Adrenal gland (tissue), 19 donors: ENCODE measurements at places on chromosomes 4 and X. TPM values are rescaled to one million over a fixed set of nuclear protein-coding genes. Genes with fewer than 3 reads are reported as not detected.
A peak's percentile ranks its signal among the peaks of the same experiment; 100 is the strongest.

DNA sequence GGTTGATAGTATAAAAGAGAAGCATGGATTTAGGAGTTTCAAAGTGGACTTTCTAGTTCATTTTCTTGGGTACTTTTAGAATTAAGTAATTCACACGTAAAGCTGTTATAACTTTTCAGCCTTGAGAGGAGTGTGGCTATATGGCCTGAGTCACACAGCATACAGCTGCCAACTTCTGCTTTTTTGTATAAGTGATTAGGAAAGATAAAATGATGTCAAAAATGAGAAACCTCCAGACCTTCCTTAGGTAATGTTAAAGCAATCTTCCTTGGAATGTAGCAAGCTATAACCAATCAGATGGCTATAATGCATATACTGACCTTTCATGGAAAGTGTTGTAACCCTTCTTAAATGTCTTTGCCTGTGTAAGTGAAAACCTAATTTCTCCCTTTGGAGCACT lies 39.2 kb downstream of the RAB40AL start:
- no peak for DNase-seq

DNA sequence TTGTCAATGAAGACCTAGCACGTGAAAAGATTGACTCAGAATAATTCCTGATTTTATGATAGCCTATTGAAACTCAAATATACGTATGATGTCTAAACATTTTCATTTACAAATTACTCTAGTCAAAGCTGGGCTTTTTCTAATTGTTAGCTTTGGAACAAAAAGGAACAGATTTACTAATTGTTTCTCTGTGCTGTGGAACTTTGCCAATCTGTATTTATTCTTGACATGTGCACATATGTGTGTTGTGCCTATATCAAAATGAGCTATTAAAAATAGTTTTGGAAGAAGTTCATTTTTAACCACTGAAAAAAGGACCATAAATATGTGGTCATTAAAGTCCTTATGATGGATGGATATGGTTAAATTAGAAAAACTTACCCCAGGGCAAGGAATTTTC lies 85.4 kb upstream of the PACRGL start:
- DNase-seq: no peak

GRCh38 chrX:115957862-115958490 lies 212.6 kb upstream of the AGTR2 start:
- DNase-seq: no peak

The CDX4 gene
- total RNA-seq: not detected

The ASB12 gene
- not detected for total RNA-seq

DNA sequence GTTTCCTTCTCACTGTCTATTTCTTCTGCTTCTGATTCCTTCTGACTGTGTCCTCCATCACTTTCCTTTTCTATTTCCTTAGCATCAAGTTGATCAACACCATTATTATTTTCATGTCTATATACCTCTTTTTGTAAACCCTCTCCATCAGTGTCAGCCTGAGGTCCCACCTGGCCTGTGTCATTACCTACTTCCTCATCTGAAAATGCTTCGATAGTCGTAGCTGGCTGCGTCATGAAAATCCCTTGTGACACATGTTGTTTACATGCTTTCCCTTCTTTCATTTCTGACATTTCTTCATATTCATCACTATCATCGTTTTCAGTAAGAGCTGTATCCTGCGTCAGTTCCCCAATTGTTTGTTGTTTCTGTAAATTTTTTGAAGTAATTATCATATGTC lies 39.6 kb downstream of the RPGR start:
- DNase-seq: no peak

GRCh38 chrX:78514852-78515251 lies 144.3 kb downstream of the RTL3 start:
- DNase-seq: no peak

GRCh38 chr4:142801966-142802365 lies 44.1 kb downstream of the INPP4B start:
- no peak for DNase-seq

DNA sequence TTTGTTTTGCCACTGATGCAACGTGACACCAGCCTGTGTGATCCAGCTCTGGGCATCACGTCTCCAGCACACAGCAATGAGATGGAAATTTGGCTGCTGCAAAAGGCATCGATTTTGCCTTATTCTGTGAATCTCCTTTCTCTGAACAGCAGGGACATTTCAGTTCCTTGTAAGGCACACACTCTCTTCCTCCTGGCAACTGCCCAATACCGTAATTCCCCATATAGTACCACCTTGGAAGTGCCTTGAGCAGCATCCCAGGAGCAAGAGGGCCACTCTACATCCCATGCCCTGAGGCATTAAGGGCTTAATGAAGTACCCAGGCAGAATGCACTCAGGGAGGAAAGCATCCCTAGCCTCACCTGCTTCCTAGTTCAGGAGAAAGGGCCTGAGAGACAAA lies 10.5 kb upstream of the MAMLD1 start:
- DNase-seq: no peak

GRCh38 chrX:129058405-129058804 lies 464.9 kb downstream of the SMARCA1 start:
- no peak for DNase-seq

The CXCL9 gene
- not detected for total RNA-seq

GRCh38 chrX:151402719-151403390 lies 5.8 kb downstream of the VMA21 start:
- peak; percentile 77 for DNase-seq

The IL21 gene
- not detected for total RNA-seq

The CD99 gene
- total RNA-seq: 89.4 TPM

DNA sequence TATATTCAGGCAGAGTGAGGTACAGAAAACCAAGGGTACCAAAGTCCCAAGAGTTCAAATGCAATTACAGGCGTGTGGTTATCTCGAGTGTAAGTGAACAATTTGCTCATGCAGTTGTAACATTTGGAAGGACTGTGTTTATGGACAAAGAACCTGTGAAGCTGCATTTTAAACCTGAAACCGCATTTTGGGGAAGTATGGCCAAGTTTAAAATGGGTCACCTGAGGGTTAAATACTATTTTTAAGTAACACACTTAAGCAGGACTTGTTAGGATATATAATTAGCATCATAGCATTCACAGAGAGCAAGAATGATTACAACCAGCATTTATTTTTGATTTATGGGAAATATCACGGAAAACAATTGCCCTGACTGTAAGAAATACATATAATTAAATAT lies 79.1 kb upstream of the LCORL start:
- DNase-seq: no peak

GRCh38 chr4:186724058-186724863 lies 605 bp upstream of the FAT1 start:
- DNase-seq: no peak
